SJCRH30 (cell line): ENCODE measurements at places on chromosomes 6 and 20. TPM values are rescaled to one million over a fixed set of nuclear protein-coding genes. Genes with fewer than 3 reads are reported as not detected.

The HUS1B gene
- total RNA-seq: 0.10 and 0.15 TPM in 2 replicates

The GSTA2 gene
- total RNA-seq: not detected in 2 replicates

The AVP gene
- total RNA-seq: not detected in 2 replicates

The C6orf163 gene
- 0.79 and 2.2 TPM in 2 replicates for total RNA-seq

The PGC gene
- not detected in 2 replicates for total RNA-seq

The FLRT3 gene
- 5.3 and 6.5 TPM in 2 replicates for total RNA-seq

The PRICKLE4 gene
- total RNA-seq: 0.28 TPM in 1 of 2 replicates, not detected in the other

The GPX5 gene
- not detected in 2 replicates for total RNA-seq

The ATP5F1E gene
- 124 and 133 TPM in 2 replicates for total RNA-seq

The SCP2D1 gene
- total RNA-seq: not detected in 2 replicates

The TSBP1 gene
- total RNA-seq: not detected in 2 replicates

The SLC22A2 gene
- total RNA-seq: 0.02 TPM in 1 of 2 replicates, not detected in the other

The ARHGAP40 gene
- not detected in 2 replicates for total RNA-seq

GRCh38 chr20:57658833-57659516 is 38.7 kb upstream of the ZBP1 start:
- DNase-seq: peak; percentile 6
- H3K27ac ChIP-seq: no peak overlapping the region
- peaks cover 46% of the 10 kb centered on the region for H3K36me3 ChIP-seq
- no peaks in the 10 kb centered on the region for H3K4me1 ChIP-seq
- no peaks in the 10 kb centered on the region for H3K27me3 ChIP-seq

GRCh38 chr6:30391240-30391639 is 46.3 kb downstream of the RPP21 start:
- no peak overlapping the region for H3K4me3 ChIP-seq
- DNase-seq: no peak
- H3K27ac ChIP-seq: no peak overlapping the region
- H3K36me3 ChIP-seq: no peaks in the 10 kb centered on the region
- H3K4me1 ChIP-seq: no peaks in the 10 kb centered on the region
- no peaks in the 10 kb centered on the region for H3K27me3 ChIP-seq

DNA sequence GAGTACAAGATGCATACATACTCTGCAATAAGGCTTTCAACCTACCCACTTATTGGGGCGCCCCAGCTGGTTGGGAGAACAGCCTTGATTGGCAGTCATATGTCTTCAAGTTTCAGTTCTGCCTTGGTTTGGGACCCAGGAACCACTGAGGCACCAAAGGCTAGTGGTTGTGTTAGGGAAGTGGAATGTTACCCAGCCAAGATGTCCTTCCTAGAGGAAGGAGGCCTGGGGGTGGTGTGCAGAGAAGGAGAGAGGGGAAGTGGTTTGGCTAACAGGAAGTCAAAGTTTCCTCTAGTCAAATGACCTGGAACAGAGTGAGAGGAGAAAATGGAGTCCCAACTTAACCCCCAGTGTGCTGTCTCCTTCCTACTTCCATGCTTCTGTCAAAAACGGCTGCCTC is 59.4 kb downstream of the CD164 start:
- no peak for DNase-seq
- 0 out of 2 replicates have a peak, but pooled peaks cover 3% of the 10 kb centered on the region for H3K4me1 ChIP-seq
- H3K27me3 ChIP-seq: no peaks in the 10 kb centered on the region
- H3K36me3 ChIP-seq: no peaks in the 10 kb centered on the region
- H3K27ac ChIP-seq: no peak overlapping the region

- H3K36me3 ChIP-seq: no peaks in the 10 kb centered on the region
- no peak overlapping the region for H3K27ac ChIP-seq
- no peaks in the 10 kb centered on the region for H3K4me1 ChIP-seq
- H3K4me3 ChIP-seq: no peak overlapping the region
These were observed 85.7 kb downstream of the GJA1 start for GRCh38 chr6:121521164-121521555.

DNA sequence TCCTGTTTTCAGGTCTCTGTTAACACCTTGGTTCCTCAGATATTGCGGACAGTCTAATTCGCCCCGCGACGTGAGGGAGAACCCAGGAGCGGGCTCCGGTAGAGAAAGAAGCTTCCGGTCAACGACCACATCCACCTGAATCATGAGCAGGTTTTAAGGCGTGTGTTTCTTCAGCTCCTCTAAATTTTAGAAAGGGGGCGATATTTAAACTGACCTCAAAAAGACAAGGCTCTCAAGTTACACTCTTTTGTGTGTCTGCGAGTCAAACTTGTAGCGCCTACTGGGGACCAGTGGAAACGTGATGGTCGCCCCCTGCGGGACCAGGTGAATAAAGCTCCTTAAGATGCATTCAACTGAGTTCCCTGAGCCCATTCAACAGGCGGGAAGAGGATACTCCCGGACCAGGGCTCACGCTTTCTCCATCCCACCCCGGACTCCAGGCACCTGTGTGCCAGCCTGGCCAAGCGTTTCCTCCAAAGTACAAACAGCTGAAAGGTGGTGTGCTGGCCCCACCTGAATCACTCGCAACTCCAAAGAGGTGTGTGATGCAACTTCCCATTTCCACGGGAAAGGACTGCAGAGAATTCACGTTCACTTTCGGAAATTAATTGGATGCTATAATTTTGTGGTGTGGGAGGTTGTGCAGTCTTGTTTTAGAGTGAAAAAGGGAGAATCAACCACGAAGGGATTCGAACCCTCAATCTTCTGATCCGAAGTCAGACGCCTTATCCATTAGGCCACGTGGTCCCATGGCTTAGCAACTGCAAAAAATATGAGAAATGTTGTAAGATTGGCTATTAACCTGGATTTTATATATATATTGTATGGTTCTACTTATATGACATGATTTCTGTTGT is 17.0 kb downstream of the GPX5 start:
- peak overlapping the region; percentile 47 for H3K4me3 ChIP-seq
- no peaks in the 10 kb centered on the region for H3K36me3 ChIP-seq
- H3K27me3 ChIP-seq: no peaks in the 10 kb centered on the region
- no peaks in the 10 kb centered on the region for H3K4me1 ChIP-seq
- no peak overlapping the region for H3K27ac ChIP-seq

DNA sequence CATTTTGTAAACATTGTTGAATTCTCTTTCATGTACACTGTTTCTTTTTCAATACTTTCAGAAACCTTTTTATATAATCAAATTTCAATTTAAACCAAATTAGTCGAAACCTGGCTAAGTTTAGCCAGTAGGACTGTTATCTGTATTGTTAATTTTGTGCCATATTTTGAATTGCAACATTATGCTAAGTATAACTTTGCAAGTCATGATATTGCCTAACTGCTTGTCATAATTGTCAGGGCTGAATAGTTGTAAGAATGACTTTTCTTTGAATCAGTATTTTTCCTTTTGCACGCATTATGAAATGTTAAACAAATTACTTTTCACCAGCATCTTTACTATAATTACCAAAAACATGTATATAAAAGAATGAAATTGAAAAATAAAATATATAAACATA is 82.7 kb downstream of the SAMD3 start:
- no peaks in the 10 kb centered on the region for H3K4me1 ChIP-seq
- no peak overlapping the region for H3K27ac ChIP-seq
- H3K4me3 ChIP-seq: no peak overlapping the region
- no peaks in the 10 kb centered on the region; the same call in 1 of the 2 replicates for H3K36me3 ChIP-seq

DNA sequence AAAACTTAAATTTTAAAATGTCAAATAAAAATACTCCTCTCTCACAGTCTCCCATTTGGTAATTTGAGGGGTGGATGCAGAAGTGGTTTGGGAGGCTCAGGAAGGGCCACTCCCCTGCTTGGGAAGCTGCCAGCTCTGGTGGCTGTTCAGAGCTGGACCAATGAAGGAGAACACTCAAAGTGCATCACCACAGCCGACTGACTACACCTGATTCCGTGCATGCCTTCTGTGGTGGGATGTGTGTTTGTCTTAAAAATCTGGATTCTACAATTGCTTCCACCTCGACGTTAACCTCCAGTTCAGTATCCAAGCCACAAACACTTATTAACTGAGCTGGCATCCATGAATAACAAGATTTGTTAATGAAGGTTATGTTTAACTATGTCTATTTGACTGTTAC is 137.3 kb downstream of the FOXC1 start:
- no peak for DNase-seq
- H3K27me3 ChIP-seq: no peaks in the 10 kb centered on the region
- no peaks in the 10 kb centered on the region for H3K36me3 ChIP-seq

- H3K4me1 ChIP-seq: no peaks in the 10 kb centered on the region; the same call in 1 of the 2 replicates
- no peak overlapping the region for H3K4me3 ChIP-seq
- H3K27ac ChIP-seq: no peak overlapping the region
- H3K27me3 ChIP-seq: no peaks in the 10 kb centered on the region
- DNase-seq: no peak
These were observed 785.2 kb upstream of the FLRT3 start for GRCh38 chr20:15122613-15123012.

- no peaks in the 10 kb centered on the region for H3K27me3 ChIP-seq
- H3K27ac ChIP-seq: no peak overlapping the region
- peak; percentile 5 for DNase-seq
These were observed 392.5 kb upstream of the SASH1 start for GRCh38 chr6:147949981-147950622.

- no peak for DNase-seq
- H3K4me3 ChIP-seq: no peak overlapping the region
- H3K27ac ChIP-seq: no peak overlapping the region
- H3K27me3 ChIP-seq: no peaks in the 10 kb centered on the region
- no peaks in the 10 kb centered on the region for H3K36me3 ChIP-seq
These were observed 325.1 kb downstream of the CDH26 start for GRCh38 chr20:60283281-60283680.

GRCh38 chr6:135159531-135159930 is 21.6 kb upstream of the MYB start:
- no peak overlapping the region for H3K4me3 ChIP-seq
- no peaks in the 10 kb centered on the region for H3K4me1 ChIP-seq
- H3K27ac ChIP-seq: no peak overlapping the region
- DNase-seq: no peak
- no peaks in the 10 kb centered on the region for H3K36me3 ChIP-seq

- H3K36me3 ChIP-seq: no peaks in the 10 kb centered on the region
- H3K27me3 ChIP-seq: no peaks in the 10 kb centered on the region
- no peak for DNase-seq
- H3K4me1 ChIP-seq: no peaks in the 10 kb centered on the region
These were observed 468.5 kb downstream of the KIF16B start for GRCh38 chr20:16104783-16105182.

GRCh38 chr20:50049442-50050026 is 63.4 kb downstream of the UBE2V1 start:
- peaks cover 34% of the 10 kb centered on the region for H3K4me1 ChIP-seq
- H3K27me3 ChIP-seq: no peaks in the 10 kb centered on the region
- H3K36me3 ChIP-seq: no peaks in the 10 kb centered on the region

GRCh38 chr20:15930311-15931305 is 642.6 kb downstream of the KIF16B start:
- peaks cover 7% of the 10 kb centered on the region; the same call in 1 of the 2 replicates for H3K4me1 ChIP-seq
- H3K27ac ChIP-seq: no peak overlapping the region
- peak; percentile 34 for DNase-seq
- H3K4me3 ChIP-seq: no peak overlapping the region

- H3K4me3 ChIP-seq: no peak overlapping the region
- H3K36me3 ChIP-seq: no peaks in the 10 kb centered on the region
- no peaks in the 10 kb centered on the region for H3K27me3 ChIP-seq
- H3K4me1 ChIP-seq: peaks cover 10% of the 10 kb centered on the region
These were observed 36.2 kb upstream of the THEMIS start for GRCh38 chr6:127937102-127937501.

DNA sequence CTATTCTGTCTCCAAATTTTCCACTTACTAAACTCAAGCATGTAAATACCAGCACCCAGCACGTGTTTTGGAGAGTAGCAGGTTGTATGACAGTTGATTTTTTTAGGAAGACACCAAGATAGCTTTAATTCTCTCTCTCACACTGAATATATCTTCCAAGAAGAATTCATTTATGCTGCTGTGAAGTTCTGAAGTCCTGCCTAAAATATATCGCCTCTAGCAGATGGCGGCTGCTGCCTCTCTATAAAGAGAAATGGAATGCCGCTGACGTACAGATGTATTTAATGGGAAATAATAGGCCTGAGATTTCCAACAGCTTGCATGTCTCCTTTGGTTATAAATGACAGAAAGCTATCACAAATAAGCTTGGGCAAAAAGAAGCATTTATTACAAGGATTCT is 74.7 kb downstream of the PFDN4 start:
- DNase-seq: no peak
- H3K4me3 ChIP-seq: no peak overlapping the region
- no peak overlapping the region for H3K27ac ChIP-seq
- H3K4me1 ChIP-seq: no peaks in the 10 kb centered on the region
- H3K27me3 ChIP-seq: peaks cover 8% of the 10 kb centered on the region

GRCh38 chr6:89371849-89372505 is 19.5 kb upstream of the UBE2J1 start:
- H3K27me3 ChIP-seq: no peaks in the 10 kb centered on the region
- no peaks in the 10 kb centered on the region for H3K4me1 ChIP-seq

DNA sequence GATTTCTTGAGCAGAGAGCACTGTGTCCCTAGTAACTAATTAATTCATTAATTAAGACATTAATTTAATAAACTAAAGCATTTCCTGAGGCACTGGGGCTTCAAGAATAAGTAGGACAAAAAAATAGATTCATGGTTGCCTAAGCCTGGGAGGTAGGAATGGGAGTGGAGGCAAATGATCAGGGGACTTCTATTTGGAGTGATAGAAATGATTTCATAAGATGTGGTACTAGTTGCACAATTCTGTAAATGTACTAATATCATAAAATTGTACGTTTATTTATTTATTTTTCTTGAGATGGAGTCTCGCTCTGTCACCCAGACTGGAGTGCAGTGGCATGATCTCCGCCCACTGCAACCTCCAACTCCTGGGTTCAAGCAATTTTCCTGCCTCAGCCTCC is 287.2 kb downstream of the KHDC1L start:
- no peak for DNase-seq
- no peaks in the 10 kb centered on the region for H3K4me1 ChIP-seq
- H3K27ac ChIP-seq: no peak overlapping the region

- DNase-seq: no peak
- no peaks in the 10 kb centered on the region for H3K36me3 ChIP-seq
- H3K4me1 ChIP-seq: no peaks in the 10 kb centered on the region
- no peak overlapping the region for H3K4me3 ChIP-seq
- no peaks in the 10 kb centered on the region for H3K27me3 ChIP-seq
These were observed 4.3 kb downstream of the OR2J3 start for GRCh38 chr6:29112135-29112534.

- no peaks in the 10 kb centered on the region for H3K27me3 ChIP-seq
- H3K27ac ChIP-seq: no peak overlapping the region
- DNase-seq: no peak
These were observed 7.5 kb downstream of the LRRC73 start for GRCh38 chr6:43502666-43503065.

GRCh38 chr20:445514-446336 is 16.6 kb downstream of the TBC1D20 start:
- no peaks in the 10 kb centered on the region for H3K4me1 ChIP-seq
- no peak for DNase-seq
- no peaks in the 10 kb centered on the region for H3K27me3 ChIP-seq

DNA sequence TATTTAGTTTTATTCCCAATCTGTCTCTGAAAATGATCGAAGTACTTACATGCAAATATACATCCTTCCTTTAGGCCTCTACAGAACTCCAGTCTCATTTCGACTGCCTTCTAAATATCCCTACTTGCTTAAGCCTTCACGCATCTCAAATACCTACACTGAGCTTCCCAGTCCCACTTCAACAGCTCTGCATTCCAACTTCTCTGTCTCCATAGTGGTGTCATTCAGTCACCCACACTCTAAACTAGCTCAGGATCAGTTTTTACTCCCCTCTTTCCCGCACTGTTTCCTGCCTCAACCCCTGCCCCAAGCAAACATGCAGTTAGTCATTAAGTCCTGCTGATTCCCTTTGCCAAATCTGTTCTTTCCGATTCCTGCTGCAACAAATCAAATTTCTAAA is 91.8 kb upstream of the PREP start:
- no peak for DNase-seq
- no peaks in the 10 kb centered on the region for H3K4me1 ChIP-seq
- H3K27me3 ChIP-seq: no peaks in the 10 kb centered on the region

GRCh38 chr6:64817525-64817924 is 889.5 kb downstream of the EYS start:
- no peaks in the 10 kb centered on the region for H3K4me1 ChIP-seq
- H3K36me3 ChIP-seq: no peaks in the 10 kb centered on the region
- DNase-seq: no peak
- no peaks in the 10 kb centered on the region for H3K27me3 ChIP-seq
- H3K27ac ChIP-seq: no peak overlapping the region
